ENCODE measurements at places on chromosomes 6 and 20. TPM values are rescaled to one million over a fixed set of nuclear protein-coding genes. Genes with fewer than 3 reads are reported as not detected.

The SLC29A1 gene
- 19.1 TPM for total RNA-seq

The FAM210B gene
- total RNA-seq, result 41.7 TPM

- no peaks in the 10 kb centered on the region for H3K27me3 ChIP-seq
- H3K4me3 ChIP-seq, result peak overlapping the region; percentile 71
- H3K27ac ChIP-seq, result peak overlapping the region; percentile 88
- H3K36me3 ChIP-seq, result peaks cover 6% of the 10 kb centered on the region
- no peak for DNase-seq
Measured at GRCh38 chr6:57173056-57173885, 1.1 kb downstream of the BAG2 start.

- no peaks in the 10 kb centered on the region for H3K27me3 ChIP-seq
- no peaks in the 10 kb centered on the region for H3K36me3 ChIP-seq
- peaks cover 8% of the 10 kb centered on the region for H3K4me1 ChIP-seq
Measured at GRCh38 chr6:27870291-27870870, 41.8 kb downstream of the OR2B2 start.

The SMIM13 gene
- 14.7 TPM for total RNA-seq

GRCh38 chr6:73873081-73873480 lies 177.1 kb downstream of the CD109 start:
- no peak overlapping the region for H3K4me3 ChIP-seq
- H3K27ac ChIP-seq, result no peak overlapping the region
- no peaks in the 10 kb centered on the region for H3K4me1 ChIP-seq

The ULBP3 gene
- 6.8 TPM for total RNA-seq

DNA sequence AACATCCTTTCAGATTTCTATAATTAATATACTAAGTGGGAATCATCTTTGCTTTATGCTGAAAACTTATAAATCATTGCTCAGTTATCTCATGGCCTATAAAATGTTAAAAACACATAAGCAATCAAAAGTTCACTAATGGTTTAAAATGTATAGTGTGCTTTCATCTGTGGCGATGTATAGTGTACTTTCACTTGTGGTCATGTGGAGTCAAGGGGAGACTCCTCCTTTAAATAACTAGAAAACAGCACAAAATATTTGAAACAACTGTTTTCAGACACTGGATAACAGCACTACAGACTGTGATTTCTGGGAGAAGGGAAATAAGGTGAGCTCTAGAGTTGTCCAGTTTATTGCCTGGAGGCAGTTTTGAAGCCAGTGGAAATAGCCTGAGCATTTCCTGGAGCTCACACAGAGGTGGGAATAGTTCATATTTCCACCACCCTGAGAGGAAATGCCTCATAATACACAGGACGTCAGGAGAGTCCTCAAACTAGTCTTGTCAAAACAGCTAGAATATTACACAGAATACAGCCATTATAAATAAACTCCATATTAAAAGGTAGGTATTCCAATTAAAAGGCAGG lies 89.4 kb downstream of the CEP162 start:
- no peak overlapping the region for H3K4me3 ChIP-seq
- H3K27me3 ChIP-seq, result no peaks in the 10 kb centered on the region
- H3K4me1 ChIP-seq, result no peaks in the 10 kb centered on the region
- H3K36me3 ChIP-seq, result peaks cover 6% of the 10 kb centered on the region

The MUC21 gene
- 8.6 TPM for total RNA-seq

The HCRTR2 gene
- total RNA-seq, result not detected

DNA sequence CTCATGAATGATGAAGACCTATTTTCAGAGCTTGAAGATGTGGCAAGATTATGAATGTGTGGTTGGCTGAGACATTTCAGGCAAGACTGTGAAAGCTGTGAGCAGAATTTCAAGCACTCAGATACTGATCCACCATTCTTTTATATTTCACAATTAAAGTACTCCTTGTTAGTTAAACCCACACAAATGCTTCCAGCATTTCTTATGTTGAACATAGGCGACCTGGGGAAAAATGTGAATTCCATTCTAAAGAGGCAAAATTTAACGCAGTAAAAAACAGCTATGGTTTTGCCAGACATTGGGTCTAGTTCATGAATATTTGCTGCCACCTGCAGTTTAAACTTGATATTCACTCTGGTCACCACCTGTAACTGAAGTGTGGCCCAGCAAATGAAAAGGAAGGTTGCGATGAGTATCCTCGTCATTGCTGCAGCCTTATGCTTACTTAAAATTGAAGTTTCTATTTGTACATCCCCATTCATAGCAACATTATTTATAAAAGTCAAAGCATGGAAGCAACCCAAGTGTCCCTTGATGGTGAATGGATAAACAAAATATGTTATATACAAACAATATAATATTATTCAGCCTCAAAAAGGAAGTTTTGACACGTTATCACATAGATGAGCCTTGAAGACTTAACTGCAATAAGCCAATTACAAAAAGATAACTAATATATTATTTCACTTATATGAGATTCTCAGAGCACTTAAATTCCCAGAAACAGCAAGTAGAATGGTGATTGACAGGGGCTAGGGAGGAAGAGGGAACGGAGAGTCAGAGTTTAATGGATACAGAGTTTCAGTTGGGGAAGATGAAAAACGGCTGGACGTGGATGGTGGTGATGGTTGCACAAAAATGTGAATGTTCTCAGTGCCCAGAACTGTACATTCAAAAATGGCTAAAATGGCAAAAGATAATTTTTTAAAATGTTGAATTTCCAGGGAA lies 32.4 kb upstream of the FAM184A start:
- H3K36me3 ChIP-seq, result no peaks in the 10 kb centered on the region
- no peak overlapping the region for H3K4me3 ChIP-seq
- H3K27me3 ChIP-seq, result no peaks in the 10 kb centered on the region

The FAM83C gene
- not detected for total RNA-seq

DNA sequence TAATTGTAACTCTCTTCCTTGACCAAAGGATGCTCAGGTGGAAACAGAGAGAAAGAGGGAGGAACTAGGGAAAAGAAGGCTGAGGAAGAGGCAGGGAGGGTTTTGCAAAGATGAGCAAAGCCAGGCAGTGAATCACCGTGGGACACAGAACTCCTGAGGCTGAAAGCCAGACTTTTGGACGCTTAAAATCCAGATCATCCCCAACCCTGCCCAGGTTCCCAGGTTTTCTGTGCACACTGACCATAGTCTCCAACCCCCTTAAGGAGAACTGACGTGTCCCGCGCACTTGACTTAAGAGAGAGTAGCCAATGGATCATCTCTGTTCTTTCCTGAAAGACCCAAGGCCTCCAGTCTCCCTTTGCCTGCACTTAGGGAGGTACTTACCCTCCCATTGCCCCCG lies 75.3 kb downstream of the LRFN2 start:
- peaks cover 5% of the 10 kb centered on the region for H3K4me1 ChIP-seq
- no peaks in the 10 kb centered on the region for H3K27me3 ChIP-seq
- no peak overlapping the region for H3K27ac ChIP-seq
- no peak for DNase-seq
- H3K36me3 ChIP-seq, result no peaks in the 10 kb centered on the region
- no peak overlapping the region for H3K4me3 ChIP-seq

DNA sequence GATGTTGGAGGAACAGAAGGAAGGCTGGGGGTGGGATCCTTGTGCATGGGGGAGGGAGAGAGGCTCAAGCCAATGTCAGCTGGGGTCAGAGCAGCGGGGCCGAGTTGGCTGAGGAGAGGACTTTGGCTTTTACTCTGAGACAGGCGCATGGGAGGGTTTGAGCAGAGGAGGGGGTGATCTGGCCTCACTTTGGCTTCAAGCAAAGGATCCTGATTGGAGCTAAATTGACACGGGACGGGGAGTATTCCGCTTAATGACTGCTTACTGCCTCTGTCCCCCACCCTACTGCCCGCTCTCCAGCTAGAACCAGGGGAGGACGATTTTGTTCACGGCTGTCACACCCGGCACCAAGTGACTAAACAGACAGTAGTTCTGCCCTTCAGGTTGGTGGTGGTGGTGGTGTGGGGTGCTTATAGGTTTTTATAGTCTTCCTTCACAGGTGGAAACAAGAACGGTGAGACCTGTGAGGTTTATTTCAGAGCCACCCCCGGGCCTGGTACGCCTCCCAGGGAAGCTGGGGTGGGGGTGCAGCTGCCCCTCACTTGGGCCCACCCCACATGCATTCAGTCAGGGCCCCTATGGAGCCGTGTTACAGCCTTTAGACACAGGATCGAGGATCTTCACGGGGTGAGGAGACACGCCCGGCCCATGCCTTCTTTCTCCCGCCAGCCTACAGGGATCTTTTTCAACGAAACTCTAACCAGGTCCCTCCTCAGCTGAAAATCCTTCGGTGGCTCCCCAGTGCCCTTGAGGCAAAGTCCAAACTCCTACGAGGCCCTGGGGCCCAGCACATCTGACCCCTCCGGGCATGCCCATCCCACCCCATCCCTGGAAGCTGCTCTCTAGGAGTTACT lies 1.3 kb upstream of the SNAI1 start:
- H3K27ac ChIP-seq, result no peak overlapping the region
- DNase-seq, result no peak
- H3K36me3 ChIP-seq, result no peaks in the 10 kb centered on the region
- H3K4me1 ChIP-seq, result peaks cover 36% of the 10 kb centered on the region

DNA sequence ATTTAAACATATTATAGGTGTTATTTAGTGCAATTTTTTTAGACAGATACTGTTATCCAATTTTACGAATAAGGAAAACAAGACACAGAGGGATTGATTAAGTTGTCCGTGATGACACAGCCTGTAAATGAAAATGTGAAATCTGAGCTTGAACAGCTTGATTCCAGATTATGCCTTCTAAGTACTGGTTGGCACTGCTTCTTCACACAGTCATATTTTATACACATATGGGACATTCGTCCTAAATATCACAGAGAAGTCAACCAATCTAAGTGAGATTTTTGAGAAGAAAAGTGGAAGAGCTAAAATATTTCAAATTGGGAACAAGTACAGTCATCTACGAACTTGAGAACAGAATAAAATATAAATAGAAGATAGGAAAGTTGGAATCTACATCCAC lies 756.3 kb downstream of the BCKDHB start:
- H3K27ac ChIP-seq, result no peak overlapping the region
- DNase-seq, result no peak
- no peaks in the 10 kb centered on the region for H3K27me3 ChIP-seq
- H3K4me3 ChIP-seq, result no peak overlapping the region

The KHDC1L gene
- total RNA-seq, result not detected

The WDR46 gene
- 48.0 TPM for total RNA-seq

DNA sequence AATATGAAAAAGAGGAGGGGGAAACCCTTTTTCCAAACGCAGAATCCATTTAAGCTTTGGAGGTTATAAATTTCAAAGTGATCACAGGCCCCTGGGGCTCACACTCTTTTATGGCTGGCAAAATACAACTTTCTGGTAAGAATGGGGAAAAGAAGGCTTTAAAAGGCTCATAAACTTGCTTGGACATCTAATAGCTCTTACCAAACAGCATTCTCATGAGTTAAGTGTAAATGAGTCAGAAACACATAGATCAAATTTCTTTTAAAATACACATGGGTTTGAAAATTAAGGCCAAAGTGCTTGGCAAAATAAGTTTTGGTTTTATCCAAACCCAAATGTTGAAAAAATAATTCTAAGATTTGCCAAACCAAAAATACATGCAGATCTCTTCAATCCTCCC lies 154.6 kb downstream of the SOBP start:
- H3K27ac ChIP-seq, result no peak overlapping the region
- H3K27me3 ChIP-seq, result no peaks in the 10 kb centered on the region
- H3K4me1 ChIP-seq, result peaks cover 15% of the 10 kb centered on the region
- no peak for DNase-seq

The VARS1 gene
- total RNA-seq, result 32.2 TPM

GRCh38 chr6:32126880-32127279 lies 1.2 kb downstream of the ATF6B start:
- no peaks in the 10 kb centered on the region for H3K36me3 ChIP-seq
- H3K27me3 ChIP-seq, result no peaks in the 10 kb centered on the region
- H3K4me1 ChIP-seq, result peaks cover 15% of the 10 kb centered on the region

The PHF10 gene
- total RNA-seq, result 94.9 TPM

- peak; percentile 29 for DNase-seq
- no peaks in the 10 kb centered on the region for H3K36me3 ChIP-seq
- no peak overlapping the region for H3K4me3 ChIP-seq
- H3K4me1 ChIP-seq, result no peaks in the 10 kb centered on the region
- H3K27me3 ChIP-seq, result no peaks in the 10 kb centered on the region
Measured at GRCh38 chr20:48120120-48120519, 334.8 kb upstream of the SULF2 start.

The CLPSL2 gene
- total RNA-seq, result not detected

DNA sequence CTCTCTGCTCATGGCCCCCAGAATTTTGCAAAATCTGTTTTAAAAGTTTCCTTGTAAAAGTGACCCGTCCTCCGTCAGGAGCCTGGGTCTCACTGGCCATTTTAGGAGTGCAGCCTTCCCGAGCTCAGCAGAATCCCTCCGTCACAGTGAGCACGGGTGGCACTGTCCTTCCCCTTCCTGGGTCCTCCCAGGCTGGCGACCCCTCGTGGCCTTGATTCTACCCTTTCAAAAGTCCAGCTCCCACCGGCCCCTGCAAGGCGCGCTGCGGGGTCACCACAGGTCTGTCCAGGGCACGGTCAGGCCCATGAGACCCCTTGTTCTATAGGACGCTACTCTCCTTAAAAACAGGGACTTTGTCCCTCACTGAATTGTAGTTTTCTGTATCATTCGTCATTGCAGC lies 112.7 kb downstream of the PSMB1 start:
- DNase-seq, result no peak
- no peak overlapping the region for H3K4me3 ChIP-seq
- H3K27me3 ChIP-seq, result no peaks in the 10 kb centered on the region
- no peaks in the 10 kb centered on the region for H3K4me1 ChIP-seq

DNA sequence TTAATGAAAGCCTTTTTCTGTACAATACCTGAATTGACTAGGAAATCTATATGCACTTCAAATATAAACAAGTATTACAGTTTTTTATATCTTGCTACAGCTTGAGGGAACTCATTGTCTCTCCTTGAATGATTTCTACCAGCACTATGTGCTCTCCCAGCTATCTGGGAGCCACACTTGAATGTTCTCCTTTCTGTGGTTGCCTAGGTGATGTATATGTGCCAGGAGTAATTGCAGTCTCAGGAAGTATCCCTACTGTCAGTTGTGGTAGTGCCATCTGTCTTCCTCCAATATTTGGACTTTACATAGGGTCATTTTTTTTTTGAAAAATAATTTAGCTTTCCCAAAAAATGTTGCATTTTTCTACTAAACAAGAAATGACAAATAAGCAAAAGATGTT lies 288.0 kb upstream of the PLCB4 start:
- H3K4me3 ChIP-seq, result no peak overlapping the region
- H3K4me1 ChIP-seq, result peaks cover 3% of the 10 kb centered on the region
- H3K27ac ChIP-seq, result no peak overlapping the region
- no peak for DNase-seq

The DEF6 gene
- total RNA-seq, result 22.1 TPM

The SIRPB2 gene
- total RNA-seq, result 18.5 TPM

DNA sequence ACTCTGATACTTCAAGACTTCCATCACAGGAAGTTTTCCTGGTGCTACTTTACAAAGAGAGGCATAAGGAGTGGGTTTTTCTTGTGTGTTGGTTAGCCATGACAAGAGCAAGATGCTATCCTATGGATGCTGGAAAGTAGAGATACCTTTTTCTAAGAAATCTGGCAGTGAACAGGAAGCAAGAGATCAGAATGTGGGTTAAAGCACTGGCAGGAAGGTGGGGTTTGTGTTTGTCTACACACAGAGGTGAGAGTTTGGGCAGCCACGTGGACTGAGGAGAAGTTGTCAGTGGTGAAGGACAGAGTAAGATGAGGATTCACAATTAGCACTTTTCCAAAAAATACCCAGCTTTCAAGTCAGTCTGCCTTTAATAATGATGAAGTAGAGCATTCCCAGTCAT lies 17.9 kb downstream of the SLC2A12 start:
- peaks cover 19% of the 10 kb centered on the region for H3K4me1 ChIP-seq
- no peak overlapping the region for H3K4me3 ChIP-seq
- no peaks in the 10 kb centered on the region for H3K36me3 ChIP-seq
- no peak overlapping the region for H3K27ac ChIP-seq
- no peak for DNase-seq
- no peaks in the 10 kb centered on the region for H3K27me3 ChIP-seq

Data from lung (tissue), 17 donors.